RKO (cell line): ENCODE measurements at places on chromosomes 3 and 15.

DNA sequence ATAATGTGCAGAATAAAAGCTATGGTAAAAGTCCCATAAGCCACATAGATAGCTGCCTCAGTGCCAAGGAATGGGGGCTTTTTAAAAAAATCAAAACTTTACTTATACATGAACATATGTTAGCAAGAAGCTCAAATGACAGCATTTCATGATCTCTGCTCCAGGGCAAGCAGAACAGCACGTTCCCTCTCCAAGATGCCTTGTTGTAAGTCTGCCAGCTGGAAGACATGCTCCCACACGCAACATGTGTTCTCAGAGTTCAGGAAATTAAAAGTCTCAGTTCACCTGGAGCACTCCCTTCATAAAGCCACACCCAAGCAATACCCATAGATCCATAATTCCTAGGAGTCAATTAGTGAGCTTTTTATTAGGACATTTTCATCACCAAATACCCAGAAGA, 52.2 kb downstream of the ABI3BP start:
- DNase-seq, result no peak

DNA sequence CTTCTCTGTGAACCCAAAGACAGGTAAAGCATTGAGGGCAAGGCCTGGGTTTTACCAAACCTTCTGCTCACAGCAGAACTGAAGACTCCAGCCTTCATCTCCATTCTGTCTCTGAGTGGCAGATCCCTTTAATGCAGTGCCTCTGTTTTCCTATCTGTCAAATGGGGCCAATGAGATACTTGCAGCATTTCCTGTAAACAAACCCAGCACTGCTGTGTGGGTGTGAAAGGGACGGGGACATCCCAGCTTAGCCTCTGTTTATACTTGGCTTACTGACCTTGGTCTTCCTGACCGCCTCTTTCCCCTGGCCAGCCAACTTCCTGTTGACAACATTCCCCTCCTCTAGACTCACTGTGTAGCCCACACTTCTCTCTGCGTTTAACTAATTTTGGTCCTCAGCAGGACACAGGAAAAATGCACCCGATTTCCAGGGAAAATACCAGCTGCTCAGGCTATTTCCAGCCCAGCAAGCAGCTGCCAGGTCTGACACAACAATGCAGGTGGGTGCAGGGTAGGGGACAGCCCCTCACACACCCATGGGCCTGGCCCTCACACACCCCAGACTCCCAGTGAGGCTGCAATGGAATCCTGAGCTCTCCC, 105.9 kb upstream of the HERC1 start:
- DNase-seq, result no peak

GRCh38 chr3:120436523-120437050, 14.2 kb downstream of the FSTL1 start:
- DNase-seq, result no peak

DNA sequence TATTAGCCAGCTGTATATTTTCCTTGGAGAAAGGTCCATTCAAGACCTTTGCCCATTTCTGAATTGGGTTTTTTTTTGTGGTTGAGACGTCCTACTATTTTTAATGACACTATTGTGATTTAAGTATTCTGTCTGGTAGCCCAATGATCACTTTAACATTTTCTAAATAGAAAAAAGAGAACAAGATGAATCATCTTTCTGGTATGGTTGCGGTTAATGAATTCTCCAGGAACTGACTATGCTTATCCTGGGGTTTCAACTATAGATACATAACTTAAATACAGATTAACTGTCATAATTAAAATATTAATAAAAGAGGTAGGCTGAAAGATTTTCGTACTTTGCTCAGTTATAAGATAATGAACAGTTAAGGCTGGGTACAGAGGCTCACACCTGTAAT, 51.9 kb downstream of the PBRM1 start:
- no peak for DNase-seq

DNA sequence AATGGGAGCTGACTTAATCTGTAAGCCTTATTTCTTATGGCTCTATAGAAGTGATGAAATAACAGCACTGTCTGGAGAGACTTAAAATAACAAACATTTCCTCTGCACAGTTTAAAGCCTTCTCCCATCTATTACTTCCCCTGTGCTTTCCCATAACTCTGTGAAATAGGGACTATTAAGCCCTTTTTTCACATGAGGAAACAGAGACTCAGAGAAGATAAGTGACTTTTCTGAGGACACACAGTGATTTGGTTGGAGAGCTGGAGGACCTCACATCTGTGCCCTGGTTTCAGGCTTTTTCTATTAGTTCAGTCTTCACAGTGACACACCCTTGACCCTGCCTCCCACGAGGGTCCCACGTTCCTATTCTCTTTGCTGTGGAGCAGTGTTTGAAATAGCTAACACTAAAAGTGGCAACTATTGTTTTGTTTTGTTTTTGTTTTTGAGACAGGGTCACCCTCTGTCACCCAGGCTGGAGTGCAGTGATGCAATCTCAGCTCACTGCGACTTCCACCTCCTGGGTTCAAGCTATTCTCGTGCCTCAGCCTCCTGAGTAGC, 82.9 kb downstream of the ST6GAL1 start:
- no peak for DNase-seq
